ENCODE measurements at places on chromosomes 1 and 21.

- DNase-seq: no peak
These were observed 123.8 kb downstream of the ZZZ3 start for GRCh38 chr1:77558591-77559164.

- DNase-seq: peak; percentile 41
These were observed 12.3 kb upstream of the SLAMF7 start for GRCh38 chr1:160726498-160727315.

GRCh38 chr1:52424231-52424636 is 19.8 kb downstream of the PRPF38A start:
- no peak for DNase-seq

- DNase-seq: no peak
These were observed 71.2 kb upstream of the HOOK1 start for GRCh38 chr1:59743324-59744091.

DNA sequence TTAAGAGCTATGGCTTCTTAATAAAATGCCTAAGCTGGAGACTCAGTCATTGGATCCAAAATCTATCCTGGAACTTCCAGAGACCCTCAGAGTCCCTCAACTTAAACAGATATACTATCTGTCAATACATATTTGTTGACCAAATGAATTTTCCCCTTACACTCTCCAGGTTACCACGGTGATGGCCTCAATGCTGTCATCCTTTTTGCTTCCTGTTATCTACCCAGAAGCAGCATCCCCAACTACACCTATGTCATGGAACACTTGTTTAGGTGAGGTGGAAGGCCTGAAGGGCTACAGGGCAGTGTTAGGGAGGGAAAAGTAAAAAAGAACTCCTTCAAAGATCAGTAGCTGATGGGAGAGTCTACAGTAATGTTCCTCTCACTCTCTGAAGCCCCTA is 4.4 kb upstream of the C1orf56 start:
- DNase-seq: no peak

DNA sequence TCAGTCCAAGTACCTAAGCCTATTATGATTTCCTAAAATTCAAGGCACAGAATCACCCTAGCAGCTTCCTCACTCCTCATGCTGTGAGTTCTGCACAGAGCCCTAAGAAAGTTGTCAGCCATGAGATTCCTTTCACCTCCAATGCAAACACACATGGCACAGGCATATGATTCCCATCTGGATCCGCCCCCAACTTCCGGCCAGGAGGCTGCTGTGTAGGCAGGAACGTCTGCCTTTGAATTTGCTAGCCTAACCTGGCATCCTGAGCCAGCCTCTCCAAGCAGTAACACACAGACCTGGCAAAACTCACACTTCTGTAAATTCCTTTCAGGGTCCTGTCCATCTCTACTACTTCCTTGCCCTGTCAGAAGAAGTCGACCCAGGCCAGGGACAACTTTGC is 521.1 kb upstream of the BEND5 start:
- no peak for DNase-seq

- no peak for DNase-seq
These were observed 80.5 kb downstream of the PRKAB2 start for GRCh38 chr1:147091801-147092200.

DNA sequence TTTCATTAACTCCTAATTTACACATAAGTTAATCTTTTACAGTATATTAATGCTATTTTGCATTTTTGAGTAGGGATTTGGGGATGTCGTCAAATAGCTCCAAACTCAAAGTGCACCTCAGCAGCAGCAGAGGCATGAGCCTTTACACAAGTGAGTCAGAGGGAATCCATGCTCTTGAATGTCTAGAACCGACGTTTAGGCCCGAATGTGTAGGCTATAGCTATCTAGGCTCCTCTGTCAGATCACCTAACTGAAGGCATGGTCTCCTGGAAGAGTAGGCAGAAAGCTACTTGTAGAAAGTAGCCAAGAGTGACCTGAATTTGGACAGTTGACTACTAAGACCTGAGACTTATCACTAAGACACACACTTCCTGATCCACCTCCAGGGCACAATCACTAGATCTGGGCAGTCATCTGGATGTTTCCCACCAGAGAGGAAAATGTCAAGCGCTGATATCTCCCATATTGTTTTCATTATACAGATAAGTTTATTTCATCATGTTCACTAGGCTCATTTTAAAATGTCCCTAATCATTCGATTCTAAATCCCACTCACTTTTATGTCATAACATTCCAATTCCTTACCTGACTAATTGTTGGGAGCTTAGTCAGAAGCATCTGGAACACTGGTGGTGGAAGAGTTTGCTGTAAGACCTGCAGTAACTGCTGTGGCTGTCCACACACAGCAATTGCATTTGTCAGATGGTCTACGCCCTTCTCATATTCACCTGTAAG is 15.3 kb downstream of the TOMM20 start:
- DNase-seq: no peak

- no peak for DNase-seq
These were observed 98.4 kb downstream of the DIRAS3 start for GRCh38 chr1:67952071-67952470.

DNA sequence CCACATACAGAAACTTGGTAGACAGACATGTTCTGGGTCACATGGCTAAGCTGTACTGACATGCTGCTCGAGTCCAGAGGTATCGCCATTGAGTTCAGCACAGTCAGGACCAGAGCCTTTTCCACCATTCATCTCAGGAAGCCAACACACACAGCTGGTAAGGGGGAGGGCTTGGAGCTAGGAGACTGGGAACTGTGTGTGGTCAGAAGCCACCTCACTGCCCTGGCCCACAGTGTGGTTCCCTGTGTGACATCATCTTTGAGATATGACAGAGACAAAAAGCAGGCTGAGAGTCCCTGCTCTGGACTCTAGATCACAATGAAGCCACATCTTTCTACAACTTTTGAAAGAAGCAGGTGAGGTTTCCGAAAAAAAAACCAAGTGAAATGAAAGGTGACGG is 107.2 kb downstream of the SIM2 start:
- no peak for DNase-seq

DNA sequence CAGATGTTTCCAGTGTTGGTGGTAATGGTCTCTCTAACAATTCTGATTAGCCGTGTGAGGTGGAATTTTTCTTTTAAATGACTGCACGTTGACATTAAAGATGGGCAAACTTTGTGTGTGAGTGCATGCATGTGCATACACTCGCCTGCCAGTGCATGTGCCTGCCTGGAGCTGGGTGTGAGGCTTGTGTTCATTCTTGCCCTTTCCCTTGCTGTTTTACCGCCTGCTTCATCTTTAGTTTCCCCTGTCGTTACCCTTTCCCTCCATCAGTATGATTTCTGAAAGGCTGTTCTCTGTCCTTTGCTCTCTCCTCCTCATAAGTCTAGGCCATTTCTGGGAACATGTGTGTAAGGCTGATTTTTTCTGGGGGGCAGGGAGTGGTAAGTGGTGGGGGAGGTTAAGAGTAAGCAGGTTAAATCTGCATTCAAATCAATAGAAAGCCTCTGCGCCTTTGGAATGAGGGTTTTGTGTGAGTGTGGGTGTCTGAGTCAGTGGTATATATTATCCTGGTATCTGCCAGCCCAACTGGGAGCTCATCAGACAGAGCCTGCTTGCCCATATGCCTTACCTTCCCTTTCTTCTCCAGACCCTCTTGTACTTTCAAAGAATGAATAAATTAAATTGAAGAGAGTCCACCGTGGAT is 112.5 kb downstream of the PBX1 start:
- no peak for DNase-seq

DNA sequence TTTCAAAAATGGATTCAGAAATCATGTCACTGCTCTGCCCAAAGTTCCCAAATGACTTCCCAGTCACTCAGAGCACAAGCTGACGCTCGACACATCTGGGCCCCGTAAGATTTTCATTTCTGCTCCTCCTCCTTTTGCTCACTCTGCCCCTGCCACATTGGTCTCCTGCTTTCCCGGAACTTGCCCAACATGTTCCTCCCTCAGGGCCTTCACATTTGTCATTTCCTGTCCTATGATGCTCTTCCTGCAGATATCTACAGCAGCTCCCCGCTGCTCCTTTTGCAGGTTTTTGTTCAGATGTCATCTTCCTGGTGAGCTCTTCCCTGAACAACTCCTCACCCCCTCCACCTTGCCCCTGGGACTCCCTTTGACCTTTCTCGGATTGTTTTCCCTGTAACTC is 58.5 kb upstream of the IVNS1ABP start:
- no peak for DNase-seq

- DNase-seq: no peak
These were observed 4.2 kb upstream of the PADI2 start for GRCh38 chr1:17123196-17124045.

GRCh38 chr1:178282949-178283367 is 189.1 kb downstream of the RASAL2 start:
- no peak for DNase-seq

DNA sequence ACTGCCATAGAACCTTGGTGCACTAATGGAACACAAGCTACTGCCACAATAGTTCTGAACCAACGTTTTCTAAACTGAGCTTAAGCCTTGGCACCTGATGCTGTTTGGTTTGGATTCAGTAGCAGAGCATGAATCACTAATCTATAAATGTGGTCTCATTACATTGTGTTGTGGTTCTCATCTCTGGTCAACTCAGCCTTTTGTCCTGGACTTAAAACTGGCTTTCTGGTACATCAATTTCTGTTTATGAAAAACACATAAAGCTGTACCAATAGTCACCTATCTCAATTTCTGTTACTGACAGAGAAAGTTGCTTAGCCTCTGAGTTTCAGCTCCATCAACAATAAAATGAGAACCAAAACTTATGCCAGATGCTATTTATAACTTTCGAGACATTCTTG is 197.5 kb upstream of the KIAA0040 start:
- no peak for DNase-seq

Measured in activated T-cell treated with anti-CD3 and anti-CD28 coated beads, Interleukin-2, amount 50 U/mL, for 1 hour (primary cell).